Type B pancreatic cell (in vitro differentiated cells): ENCODE measurements at places on chromosomes 5 and 9.

DNA sequence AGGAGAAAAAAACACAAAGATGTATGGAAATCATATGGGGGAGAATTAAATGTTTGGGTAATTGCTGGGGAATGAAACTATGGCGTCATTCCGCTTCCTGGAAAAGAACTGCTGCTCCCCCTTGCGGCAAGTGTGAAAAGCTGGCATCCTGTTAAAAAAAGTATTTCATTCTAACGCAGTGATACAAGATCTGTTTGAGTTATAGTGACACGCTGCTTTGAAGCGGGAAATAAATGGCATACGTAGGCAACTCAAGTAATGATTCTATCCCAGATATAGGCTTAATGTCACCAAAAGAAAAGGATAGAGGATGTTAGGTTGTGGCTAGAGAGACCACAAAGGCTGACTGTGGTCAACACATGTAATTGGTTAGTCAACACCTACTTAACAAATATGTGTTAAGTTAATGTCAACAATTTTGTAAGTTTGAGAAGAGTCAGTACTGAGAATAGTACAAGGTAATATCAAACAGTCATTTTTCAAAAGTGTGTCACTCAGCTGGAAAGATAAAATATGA is 70.2 kb upstream of the ALDH1A1 start:
- no peaks in the 10 kb centered on the region for H3K27me3 ChIP-seq
- DNase-seq, result no peak
- peaks cover 6% of the 10 kb centered on the region for H3K4me1 ChIP-seq
- H3K36me3 ChIP-seq, result no peaks in the 10 kb centered on the region
- H3K4me3 ChIP-seq, result peak overlapping the region; percentile 6

- no peaks in the 10 kb centered on the region for H3K36me3 ChIP-seq
- no peak overlapping the region for H3K4me3 ChIP-seq
- no peaks in the 10 kb centered on the region for H3K27me3 ChIP-seq
- no peak for DNase-seq
- H3K27ac ChIP-seq, result no peak overlapping the region
- H3K4me1 ChIP-seq, result no peaks in the 10 kb centered on the region
Observed at GRCh38 chr5:117888688-117889087, 1099.7 kb downstream of the DTWD2 start.

GRCh38 chr9:19631181-19631580 is 157.7 kb downstream of the SLC24A2 start:
- no peak for DNase-seq
- no peaks in the 10 kb centered on the region for H3K27me3 ChIP-seq
- no peak overlapping the region for H3K4me3 ChIP-seq

- H3K27me3 ChIP-seq, result no peaks in the 10 kb centered on the region
- no peak overlapping the region for H3K27ac ChIP-seq
- no peak overlapping the region for H3K4me3 ChIP-seq
- H3K36me3 ChIP-seq, result peaks cover 4% of the 10 kb centered on the region
Observed at GRCh38 chr5:145948047-145948446, 11.7 kb downstream of the SH3RF2 start.

DNA sequence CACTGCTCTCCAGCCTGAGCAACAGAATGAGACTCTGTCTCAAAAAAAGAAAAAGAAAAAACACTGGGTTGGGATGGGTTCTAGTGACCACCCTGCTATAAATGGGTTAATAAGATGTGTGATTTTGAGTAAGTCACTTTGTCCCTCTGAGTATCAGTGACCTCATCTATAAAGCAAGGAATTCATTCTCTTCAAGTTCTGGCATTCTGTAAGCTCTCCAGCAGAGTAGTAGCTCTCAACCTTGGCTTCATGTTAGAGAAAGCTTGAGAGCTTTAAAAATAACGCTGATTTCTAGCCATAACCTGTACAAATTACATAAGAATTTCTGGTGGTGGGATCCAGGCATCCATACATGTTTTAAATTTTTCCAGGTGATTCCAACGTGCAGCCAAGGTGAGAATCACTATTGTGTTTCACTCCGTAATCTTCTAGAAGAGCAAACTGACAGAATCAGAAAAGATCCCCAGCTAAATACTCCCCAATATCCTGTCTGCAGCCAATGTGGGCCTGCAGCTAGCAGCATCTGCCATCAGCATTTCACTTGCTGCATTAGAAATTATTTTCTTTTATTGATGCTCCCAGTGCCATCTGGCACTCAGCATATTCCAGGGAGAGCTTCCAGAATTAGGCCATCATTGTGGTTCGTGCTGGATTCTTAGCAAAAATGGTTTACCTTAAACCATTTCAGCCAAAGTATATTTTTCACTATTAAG is 109.4 kb downstream of the FEM1C start:
- H3K27me3 ChIP-seq, result no peaks in the 10 kb centered on the region
- no peaks in the 10 kb centered on the region for H3K36me3 ChIP-seq
- H3K4me1 ChIP-seq, result peaks cover 13% of the 10 kb centered on the region
- no peak overlapping the region for H3K27ac ChIP-seq
- H3K4me3 ChIP-seq, result no peak overlapping the region

- peaks cover 3% of the 10 kb centered on the region for H3K27me3 ChIP-seq
- no peaks in the 10 kb centered on the region for H3K4me1 ChIP-seq
- H3K4me3 ChIP-seq, result no peak overlapping the region
Observed at GRCh38 chr9:91589101-91589553, 165.5 kb upstream of the NFIL3 start.
